ENCODE measurements at places on chromosomes 2 and 18.

DNA sequence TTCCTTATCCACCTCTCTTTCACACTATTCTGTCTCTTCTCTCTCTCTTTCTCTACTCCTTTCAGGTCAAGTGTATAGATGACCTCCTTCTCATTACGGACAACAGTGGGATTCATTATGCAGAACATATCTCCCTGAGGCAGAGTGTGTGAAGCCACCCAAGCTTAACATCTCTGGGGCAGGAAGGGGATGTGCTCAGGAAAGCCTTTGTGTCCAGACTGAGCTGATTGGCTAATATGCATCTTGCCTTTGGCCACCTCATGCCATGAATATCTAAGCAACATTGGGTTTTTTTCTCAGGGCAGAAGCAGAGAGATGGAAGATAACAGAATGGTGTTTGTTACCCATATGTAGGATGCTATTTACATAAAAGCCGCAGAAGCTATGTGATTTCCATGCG lies 211.4 kb upstream of the LRRTM1 start:
- no peak for DNase-seq

- DNase-seq: no peak
These were observed 63.7 kb downstream of the EIPR1 start for GRCh38 chr2:3313781-3314375.

DNA sequence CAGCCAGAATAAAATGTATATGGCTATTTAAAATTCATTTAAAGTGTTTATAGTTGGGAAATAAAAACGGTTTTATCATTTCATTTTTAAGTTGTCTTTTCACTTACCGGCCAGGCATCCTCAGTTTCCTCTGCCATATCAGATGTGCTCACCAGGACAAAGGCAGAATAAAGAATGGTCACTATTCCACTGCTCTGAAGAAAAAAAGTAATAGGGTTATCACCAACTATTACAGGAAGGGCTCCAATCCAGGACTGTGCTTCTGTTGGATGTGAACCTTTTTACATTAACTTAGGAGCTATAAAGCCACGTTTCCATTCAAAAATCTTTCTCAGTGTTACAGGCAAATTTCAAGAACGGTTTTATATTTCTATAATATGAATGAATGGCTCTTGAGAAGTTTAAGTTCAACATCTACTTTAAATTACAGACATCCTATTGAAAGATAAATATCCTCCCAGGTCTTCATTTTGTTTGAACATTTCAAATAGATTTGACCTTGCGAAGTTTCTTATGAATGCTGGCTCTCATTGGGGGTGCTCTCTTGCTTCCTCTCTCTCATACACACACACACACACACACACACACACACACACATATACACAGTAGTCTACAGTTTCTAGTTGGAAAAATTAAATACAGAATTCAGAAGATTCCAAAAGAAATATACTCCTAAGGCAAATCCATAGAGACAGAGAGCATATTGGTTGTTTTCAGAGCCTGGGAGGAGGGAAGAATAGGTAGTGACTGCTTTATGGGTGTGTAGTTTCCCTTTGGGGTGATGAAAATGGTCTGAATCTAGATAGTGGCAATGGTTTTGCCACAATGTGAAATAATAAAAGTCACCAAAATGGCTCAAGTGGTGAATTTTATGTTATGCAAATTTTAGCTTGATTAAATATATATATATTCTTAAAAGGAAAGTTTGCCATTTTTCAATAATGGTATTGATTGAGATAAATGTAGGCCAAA lies 2.9 kb upstream of the SLC40A1 start:
- no peak for DNase-seq

GRCh38 chr2:216532562-216532961 lies 33.9 kb downstream of the RPL37A start:
- no peak for DNase-seq

GRCh38 chr2:42788-43187 lies 3.5 kb downstream of the FAM110C start:
- no peak for DNase-seq

GRCh38 chr2:129056959-129057317 lies 738.3 kb upstream of the HS6ST1 start:
- DNase-seq: no peak

DNA sequence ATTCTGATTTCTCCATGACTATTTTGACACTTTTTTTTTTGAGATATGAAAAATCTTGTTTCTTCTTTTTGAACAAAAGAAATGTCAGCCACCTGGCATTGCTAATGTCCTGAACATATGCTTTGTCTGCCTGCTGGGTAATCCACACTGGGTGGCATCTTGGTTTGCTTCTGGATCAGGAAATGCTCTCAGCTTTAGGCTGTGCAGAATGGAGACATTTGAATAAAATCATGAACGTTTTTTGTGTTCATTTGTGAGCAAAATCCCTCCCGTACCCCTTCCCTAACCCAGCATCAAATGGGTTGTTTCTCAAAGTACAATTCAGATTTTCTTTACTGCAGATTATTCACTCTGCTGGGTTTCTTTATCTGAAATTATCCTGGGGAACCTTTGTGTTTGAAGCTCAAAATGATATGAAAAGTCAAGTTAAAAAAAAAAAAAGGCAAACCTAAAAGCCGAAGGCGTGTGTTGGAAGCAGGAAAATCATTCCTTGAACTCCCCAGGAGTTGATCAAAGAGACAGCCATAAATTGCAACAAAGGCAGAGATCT lies 53.4 kb upstream of the KLF7 start:
- no peak for DNase-seq

GRCh38 chr2:164178835-164179465 lies 442.3 kb downstream of the GRB14 start:
- DNase-seq: no peak

GRCh38 chr2:125667630-125668029 lies 988.3 kb upstream of the GYPC start:
- DNase-seq: no peak

DNA sequence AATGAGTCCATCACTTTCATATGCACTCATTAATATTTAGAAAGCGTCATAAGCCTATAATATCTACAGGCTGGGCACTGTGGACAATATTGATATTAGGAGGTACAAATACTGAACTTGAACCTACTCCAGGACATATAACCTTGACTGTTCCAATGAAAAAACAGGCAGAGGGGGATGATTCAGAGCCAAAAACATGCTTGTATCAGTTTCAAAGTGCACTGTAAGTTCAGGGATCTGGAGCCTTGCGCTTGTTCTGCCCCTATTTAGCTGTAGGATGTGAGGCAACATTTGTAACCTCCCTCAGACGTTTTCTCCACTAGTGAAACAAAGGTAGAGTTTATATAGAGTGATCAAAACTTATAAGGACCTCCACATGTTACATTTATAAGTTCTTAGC lies 246.1 kb upstream of the GYPC start:
- no peak for DNase-seq

- DNase-seq: no peak
These were observed 151.5 kb downstream of the GALR1 start for GRCh38 chr18:77401173-77401572.

GRCh38 chr2:201882353-201883090 lies 76.2 kb downstream of the CDK15 start:
- no peak for DNase-seq

DNA sequence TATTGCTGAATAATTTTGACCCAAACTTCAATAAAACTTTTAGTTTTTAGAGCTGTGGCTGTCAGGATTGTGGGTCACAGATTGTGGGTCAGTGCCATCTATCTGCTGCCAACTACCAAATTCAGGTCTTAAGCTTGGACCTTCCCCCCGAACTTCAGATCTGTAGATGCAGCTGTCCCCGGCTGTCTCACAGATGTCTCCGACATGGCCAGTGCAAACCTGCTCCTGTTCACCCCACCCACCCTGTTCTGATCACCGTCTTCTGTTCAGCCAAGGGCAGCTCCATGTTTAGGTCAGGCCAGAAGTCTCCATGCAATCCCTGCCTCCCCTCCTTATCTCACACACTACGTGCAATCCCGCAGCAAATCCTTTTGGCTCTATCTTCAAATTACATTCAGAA lies 175.0 kb downstream of the PRKCE start:
- DNase-seq: no peak

DNA sequence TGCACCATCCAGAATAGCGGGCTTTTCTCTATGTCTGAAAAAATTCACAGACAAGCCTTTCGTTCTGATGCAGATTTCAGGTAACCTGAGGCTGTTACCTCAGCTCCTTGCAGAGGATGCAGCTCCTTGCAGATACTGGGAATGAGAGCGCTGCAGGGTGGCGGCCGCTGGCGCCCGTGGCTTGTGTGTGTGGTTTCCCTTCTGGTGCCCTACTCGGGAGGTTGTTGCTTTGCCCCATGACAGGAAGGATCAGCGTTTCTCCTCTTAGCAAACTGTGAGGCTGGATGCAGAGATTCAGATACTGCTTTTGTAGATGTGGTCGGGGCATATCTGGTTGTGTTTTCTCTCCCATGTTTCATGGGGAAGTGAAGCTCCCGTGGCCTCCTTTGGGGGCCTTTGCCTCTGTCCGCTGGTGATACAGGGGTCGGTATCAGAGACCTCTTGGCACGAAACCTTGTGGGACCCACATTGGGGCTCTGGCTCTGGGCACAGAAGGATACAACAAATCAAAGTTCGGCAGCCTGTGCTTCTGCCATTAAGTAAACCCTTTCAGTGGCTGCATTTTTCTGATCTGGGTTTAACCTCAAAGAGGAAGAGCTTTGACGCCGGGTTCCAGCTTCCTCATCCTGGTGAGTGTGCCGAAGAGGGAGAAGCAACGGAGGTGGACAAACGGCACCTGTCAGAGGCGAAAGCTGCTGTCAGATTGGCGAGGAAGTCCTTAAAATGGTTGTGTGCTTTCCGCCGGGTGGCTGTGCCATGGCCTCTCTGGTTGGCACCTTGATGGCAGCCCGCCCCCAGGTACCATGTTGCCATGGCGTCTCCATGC lies 127.8 kb downstream of the MBP start:
- no peak for DNase-seq
